Peyer's patch (tissue), 4 donors: ENCODE measurements at places on chromosomes 3 and 15. TPM values are rescaled to one million over a fixed set of nuclear protein-coding genes. Genes with fewer than 3 reads are reported as not detected.

The BDH1 gene
- total RNA-seq: 204 TPM

The AGBL1 gene
- total RNA-seq: 0.40 TPM

GRCh38 chr15:74680456-74680855 is 15.4 kb downstream of the EDC3 start:
- H3K27ac ChIP-seq: no peak overlapping the region
- no peaks in the 10 kb centered on the region for H3K27me3 ChIP-seq
- H3K4me3 ChIP-seq: no peak overlapping the region
- no peaks in the 10 kb centered on the region for H3K4me1 ChIP-seq
- no peak for DNase-seq
- no peaks in the 10 kb centered on the region for H3K36me3 ChIP-seq

DNA sequence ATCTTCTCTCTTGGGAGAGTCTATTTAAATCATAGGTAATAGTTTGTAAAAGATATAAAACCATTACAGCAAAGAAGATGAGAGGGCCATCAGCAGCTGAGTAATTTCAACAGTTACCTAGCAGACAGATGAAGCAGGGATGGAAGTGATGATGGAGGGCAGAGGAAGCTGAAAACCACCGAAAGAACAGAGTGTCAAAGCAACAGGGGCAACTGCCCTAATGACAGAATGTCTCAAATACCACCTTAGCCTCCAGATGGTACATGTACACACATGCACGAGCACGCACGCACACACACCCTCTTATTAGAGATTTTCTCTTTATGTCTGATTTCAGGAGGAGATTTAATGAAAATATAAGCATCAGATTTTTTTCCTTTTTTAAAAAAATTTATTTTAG is 64.5 kb downstream of the NEDD4 start:
- DNase-seq: no peak
- no peaks in the 10 kb centered on the region for H3K4me1 ChIP-seq
- no peaks in the 10 kb centered on the region for H3K36me3 ChIP-seq
- H3K27ac ChIP-seq: no peak overlapping the region
